Pons (tissue), 1 donor: ENCODE measurements at places on chromosomes 2 and 18.

DNA sequence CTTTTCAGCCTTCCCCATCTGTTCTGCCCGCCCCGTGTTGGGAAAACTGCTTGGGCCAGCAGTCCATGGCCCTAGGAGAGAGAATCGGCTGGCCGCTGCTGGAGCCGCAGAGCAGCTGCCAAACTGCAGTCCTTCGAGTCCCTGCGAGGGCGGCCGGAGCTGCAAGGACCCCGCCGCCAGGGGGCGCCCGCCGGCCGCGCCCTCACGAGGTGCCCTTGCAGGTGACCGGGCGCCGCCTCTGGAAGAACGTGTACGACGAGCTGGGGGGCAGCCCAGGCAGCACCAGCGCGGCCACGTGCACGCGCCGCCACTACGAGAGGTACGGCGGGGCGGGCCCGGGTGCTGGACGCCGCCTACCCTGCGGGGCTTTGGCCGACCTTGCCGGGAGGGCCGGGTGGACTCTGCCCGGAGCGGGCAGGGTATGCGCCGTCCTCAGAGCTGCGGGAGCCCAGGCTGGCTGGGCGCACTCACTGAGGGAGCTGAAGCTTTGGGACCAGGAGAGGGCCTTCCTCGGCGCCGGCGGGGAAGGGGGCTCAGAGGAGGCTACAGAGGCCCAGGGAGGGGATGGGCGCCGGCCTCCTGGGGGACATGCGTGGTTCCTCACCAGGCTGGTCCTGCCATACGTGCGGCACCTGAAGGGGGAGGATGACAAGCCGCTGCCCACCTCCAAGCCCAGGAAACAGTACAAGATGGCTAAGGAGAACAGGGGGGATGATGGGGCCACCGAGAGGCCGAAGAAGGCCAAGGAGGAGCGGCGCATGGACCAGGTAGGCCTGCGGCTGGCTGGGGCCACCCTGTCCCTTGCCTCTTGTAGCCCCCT lies 13.6 kb downstream of the ARID5A start:
- no peak for DNase-seq

GRCh38 chr2:70988726-70989648 lies 5.7 kb downstream of the TEX261 start:
- no peak for DNase-seq

DNA sequence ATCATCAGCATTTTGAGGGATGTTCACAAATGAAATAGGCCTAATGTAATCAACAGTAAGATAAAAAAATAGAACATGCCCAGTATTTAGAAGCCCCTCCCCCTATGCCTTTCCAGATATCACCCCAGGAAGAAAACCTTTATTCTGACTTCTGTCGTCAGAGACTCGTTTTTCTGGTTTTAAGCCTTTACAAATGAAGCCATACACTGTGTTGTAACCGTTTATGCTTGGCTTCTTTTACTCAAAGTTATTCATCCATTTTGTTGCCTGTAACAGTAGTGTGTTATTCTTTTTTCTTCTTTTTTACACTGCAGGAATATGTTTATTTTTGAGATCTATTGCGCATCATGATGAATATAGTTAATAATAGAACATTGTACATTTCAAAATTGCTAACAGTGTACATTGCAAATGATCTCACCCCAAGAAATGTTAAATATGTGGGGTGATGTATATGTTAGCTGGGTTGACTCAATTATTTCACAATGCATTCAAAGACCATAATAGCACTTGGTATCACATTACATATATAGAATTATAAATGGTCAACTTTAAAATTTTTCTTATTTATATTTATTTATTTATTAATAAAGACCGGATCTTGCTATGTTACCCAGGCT lies 28.1 kb upstream of the PNPT1 start:
- DNase-seq: no peak

DNA sequence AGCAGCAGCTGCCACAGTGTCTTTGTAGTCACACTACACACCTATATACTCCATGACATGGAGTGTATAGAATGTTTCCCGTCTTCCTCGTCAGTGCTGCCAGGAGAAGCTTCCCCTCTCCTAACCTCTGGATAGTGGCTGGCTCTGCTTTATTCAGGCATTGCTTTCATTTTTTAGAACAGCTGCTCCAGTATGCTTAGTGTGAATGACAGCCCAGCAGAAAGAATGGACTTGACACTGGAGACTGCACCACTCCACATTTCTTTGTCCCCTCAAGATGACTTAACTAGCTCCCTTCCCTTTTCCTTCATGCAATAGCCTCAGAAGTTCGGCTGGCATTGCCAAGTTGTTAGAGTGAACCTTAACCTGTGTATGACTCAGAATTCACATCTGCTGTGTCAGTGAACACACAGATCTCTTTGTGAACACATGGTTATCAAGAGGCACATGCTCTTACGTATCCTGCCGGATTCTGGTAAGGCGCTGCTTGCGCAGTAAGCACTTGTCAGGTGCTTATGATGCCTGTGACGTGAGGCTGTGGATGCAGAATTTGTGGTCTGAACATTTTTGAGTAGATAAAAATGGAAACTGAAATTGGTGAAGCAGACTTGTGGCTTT lies 73.9 kb downstream of the NEDD4L start:
- DNase-seq: no peak

GRCh38 chr2:55019526-55020258 lies 30.6 kb downstream of the RTN4 start:
- DNase-seq: peak; percentile 78
